ENCODE measurements at places on chromosomes 3 and 15.

GRCh38 chr3:95134693-95135413 lies 1072.0 kb downstream of the NSUN3 start:
- no peak for DNase-seq

DNA sequence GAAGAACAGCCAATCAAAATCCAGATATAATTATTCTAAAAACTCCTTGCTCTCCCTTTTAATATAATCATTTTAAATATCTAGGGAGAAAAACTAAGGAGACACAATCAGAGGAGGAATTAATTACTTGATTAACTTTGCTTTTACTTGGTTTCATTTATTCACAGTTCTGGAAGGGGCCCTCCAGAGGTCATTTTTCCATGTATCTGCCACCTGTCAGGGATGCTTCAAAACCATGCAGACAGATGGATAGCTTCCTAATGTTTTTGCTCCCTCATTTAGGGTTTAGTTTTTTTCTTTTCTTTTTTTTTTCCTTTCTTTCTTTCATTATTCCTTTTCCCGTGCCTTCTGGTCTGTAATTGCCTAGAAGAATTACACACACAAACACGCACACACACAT lies 438.1 kb upstream of the ARPP21 start:
- DNase-seq: no peak

GRCh38 chr3:58383904-58384303 lies 49.7 kb downstream of the PDHB start:
- no peak for DNase-seq

DNA sequence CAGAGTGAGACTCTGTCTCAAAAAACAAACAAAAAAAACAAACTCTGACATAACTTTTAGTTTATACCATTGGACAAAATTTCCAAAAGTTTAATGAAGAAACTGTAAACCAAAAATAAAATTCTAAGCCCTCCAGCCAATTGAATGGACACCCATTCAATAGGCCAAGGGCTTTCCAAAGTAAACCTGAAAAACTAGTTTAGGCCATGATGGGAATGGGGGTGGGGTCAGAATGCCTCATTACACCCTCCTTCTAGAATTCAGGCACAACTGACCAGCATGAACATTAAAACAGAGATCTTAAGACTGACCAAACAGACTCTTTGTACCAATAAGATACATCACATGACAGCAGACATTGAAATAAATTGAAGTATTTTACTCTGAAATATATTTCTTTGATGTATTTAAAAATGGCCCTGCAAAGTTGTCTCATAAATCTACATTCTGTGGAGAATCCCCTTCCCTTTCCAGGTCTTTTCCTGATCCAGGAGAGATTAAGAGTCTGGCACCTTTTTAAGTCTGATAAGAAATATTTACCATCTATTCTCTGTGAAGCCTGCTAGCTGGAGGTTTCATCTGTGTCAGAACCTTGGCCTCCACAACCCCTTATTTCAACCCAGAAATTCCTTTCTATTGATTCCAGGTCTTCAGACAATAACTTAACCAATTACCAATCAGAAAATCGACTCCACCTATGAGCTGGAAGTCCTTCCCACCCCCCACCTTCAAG lies 15.7 kb downstream of the THOC7 start:
- DNase-seq: no peak

DNA sequence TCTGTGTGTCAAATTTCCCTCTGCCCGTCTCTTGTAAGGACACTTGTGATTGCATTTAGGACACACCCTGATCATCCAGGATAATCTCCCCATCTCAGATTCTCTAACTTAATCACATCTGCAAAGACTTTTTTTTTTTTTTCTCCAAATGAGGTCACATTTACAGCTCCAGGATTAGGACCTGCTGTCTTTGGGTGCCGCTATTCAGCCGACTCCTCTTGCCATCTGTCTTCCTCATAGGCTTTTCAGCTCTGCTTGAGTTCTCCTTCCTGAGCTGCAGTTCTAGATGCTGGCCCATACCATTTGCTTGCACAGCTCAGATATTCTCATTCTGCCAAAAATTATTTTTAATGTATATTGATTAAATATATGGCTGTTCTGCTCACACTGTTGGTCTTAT lies 94.3 kb upstream of the TLE3 start:
- no peak for DNase-seq

DNA sequence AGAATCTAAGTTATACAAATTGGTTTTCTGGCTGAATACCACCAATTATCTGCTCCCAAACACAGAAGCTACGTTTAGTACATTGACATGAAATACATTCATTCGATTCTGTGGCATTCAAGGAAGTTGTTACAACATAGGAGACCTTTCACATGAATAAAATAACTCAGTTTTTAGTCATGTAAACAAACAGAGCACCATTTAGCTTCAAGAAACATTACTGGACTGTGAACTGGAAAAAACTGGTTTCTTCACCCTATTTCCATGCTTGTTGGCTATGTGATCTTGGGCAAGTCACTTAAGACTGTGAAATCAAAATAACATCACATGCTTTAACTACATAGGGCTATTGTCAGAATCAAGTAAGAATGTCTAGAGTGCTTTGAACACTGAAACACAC lies 46.2 kb downstream of the NRG4 start:
- no peak for DNase-seq

DNA sequence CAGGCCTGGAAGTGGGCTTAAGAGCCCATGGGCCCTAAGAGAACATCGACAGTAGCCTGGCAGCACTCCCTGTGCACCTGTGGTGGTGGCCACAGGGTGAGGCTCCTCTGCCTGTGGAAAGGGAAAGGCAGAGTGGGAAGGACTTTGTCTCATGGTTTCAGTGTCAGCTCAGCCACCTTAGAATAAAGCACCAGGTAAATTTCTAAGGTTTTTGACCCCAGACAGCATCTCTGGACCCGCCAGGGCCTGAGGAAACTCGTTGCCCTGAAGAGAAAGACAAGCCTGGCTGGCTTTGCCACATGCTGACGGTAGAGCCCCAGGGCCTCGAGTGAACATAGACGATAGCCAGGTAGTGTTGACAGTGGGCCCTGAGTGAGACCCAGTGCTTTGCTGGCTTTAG lies 22.1 kb downstream of the GOLGA6A start:
- DNase-seq: no peak

- no peak for DNase-seq
Observed at GRCh38 chr3:188051801-188052168, 102.2 kb upstream of the LPP start.

- DNase-seq: no peak
Observed at GRCh38 chr3:148981273-148981672, 10.1 kb upstream of the GYG1 start.

GRCh38 chr3:12972781-12973702 lies 100.2 kb downstream of the IQSEC1 start:
- no peak for DNase-seq

DNA sequence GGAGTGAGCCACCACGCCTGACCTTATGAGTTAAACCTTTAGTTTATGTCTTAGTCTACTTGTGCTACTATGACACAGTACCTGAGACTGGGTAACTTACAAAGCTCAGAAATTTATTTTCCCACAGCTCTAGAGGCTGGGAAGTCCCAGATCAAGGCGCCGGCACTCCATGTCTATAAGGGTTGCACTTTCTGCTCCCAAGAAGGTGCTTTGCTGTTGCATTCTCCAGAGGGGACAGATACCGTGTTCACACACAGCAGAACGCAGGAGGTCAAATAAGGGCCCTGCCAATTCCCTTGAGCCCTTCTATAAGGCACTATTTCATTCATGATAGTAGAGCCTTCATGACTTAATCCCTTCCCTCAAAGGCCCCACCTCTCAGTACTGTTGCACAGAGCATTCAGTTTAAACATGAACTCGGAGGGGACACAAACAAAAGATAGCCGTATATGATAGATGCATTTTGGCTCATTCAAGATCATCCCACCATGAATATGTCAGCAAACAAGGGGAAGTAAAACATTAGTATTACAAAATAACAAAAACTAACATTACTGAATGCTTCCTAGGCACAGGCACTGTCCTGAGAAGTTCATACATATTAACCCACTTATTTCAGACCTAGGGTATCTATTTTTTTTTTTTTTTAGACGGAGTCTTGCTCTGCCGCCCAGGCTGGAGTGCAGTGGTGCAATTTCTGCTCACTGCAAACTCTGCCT lies 26.5 kb downstream of the PLA1A start:
- DNase-seq: no peak

GRCh38 chr3:190169877-190170276 lies 49.2 kb upstream of the P3H2 start:
- no peak for DNase-seq

GRCh38 chr3:162978136-162978535 lies 1481.5 kb downstream of the OTOL1 start:
- no peak for DNase-seq

DNA sequence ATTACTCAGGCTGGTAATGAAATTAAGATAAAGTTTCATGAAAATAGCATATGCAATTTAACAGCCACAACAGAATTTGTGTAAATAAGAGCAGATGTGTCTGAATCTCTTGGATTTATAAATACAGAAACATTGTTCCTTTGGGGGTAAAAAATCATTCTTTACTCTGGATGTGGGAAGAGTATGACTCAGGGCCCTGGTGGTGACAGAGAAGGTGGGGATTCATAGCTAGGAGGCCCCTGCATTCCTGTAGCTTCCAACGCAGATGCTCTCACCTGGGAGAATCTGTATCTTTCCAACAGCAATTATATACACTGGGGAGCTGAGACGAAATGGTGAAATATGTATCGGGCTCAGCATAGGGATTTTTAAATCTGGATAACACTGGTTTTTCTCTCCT lies 167.6 kb upstream of the CADPS start:
- DNase-seq: no peak

DNA sequence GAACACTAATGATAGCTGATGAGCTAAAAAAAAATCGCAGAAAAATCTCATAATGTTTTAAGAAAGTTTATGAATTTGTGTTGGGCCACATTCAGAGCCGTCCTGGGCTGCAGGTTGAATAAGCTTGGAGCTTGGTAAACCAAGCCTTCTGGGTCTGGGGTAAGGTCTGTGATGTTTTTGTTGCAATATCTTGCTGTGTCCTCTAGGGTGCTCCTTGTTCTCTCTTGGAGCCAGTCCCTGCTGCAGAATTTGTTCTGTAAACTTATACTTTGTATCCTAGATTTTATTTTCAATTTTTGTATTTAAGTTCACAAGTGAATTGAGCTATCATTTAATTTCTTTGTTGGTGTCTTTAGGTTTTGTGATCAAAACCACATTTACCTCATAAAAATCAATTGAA lies 143.7 kb downstream of the NR1D2 start:
- no peak for DNase-seq

DNA sequence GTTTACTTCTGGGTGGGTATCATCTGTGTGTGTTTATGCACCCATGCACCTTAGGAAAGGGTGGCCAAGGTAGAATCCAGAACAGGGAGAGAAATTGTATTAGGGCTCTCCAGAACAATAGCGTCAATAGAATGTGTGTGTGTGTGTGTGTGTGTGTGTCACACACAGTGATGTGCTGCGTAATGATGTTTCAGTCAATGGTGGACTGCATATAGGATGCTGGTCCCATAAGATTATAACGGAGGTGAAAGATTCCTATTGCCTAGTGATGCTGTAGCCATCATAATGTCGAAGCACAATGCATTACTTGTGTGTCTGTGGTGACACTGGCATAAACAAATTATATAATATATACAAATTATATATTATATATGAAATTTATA lies 69.3 kb upstream of the PRR23C start:
- DNase-seq: no peak

GRCh38 chr15:29465196-29465595 lies 195.6 kb upstream of the NSMCE3 start:
- DNase-seq: no peak

DNA sequence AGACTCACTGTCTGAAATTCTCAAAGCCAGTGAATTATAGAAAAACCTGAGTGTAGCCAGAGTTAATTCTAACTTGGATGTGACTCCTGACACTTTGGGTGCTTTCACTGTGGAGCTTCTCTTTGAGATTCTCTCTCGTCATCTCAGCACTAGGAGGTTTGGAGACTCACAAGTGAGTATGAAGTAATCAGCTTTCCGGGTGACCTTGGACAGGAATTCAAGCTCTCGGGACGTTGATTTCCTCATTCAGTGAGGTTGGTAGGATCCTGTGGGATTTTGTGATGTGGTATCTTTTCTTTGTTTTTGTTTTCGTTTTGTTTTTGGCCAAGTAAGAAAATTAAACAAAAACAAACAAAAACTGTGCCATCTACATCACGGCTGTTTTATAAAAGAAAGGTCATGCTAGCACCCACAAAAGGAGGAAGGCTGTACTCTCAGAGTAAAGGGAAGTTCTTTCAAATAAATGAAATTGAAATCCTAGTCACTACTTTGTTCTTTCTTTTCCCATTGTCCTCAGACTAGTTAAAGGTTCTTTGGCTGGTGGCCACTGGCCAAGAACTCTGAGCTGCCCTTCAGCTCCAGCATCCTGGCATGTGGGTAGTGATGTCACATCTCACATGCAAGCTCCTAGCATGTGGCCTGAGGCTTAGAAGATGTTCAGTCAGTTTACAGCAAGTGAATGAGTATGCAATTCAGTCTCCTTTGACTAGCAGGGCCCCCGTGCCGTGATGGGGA lies 263.3 kb upstream of the TPM1 start:
- no peak for DNase-seq

GRCh38 chr15:75307778-75308390 lies 25.2 kb downstream of the GOLGA6D start:
- DNase-seq: no peak

- no peak for DNase-seq
Observed at GRCh38 chr15:90607361-90607760, 77.6 kb downstream of the CRTC3 start.

- DNase-seq: no peak
Observed at GRCh38 chr3:56970461-56970879, 90.0 kb upstream of the SPATA12 start.

GRCh38 chr3:74571118-74571517 lies 43.3 kb downstream of the CNTN3 start:
- DNase-seq: no peak

DNA sequence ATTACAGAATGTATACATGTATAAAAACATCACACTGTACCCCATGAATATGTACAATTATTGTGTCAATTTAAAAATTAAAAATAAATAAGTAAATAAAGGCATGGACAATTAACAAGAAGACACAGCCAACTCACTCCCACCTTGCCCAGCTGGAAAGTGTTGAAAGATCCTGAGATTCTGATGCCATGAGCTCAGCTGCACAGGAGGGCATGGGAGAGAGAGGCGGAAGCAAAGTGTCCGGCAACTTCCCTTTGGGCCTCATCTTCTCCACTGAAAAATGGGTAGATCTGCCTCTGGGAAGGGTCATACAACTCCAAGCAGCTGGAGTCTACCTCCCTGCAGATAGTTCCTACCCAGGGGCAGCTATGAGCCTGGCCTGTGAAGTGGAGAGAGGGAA lies 277.3 kb downstream of the UACA start:
- DNase-seq: no peak

GRCh38 chr3:189516039-189516438 lies 115.2 kb upstream of the TP63 start:
- DNase-seq: no peak

DNA sequence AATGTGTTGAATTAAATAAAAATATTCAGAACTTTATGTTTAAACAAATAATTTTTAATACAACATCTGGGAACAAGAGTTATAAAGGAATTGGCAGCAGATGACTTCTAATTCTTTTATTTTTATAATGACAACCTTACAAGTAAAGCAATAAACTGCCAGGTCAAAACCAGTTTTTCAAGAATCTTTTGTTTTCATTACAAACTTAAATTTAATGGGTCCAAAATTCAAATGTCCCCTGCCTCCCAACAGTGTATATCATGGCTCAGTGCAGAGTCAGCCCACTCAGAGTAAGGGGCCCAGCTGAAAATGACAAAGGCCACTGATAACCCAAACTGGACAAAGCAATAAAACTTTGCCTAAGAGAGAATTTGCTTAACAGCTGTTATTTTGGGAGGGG lies 81.5 kb downstream of the STRIT1 start:
- no peak for DNase-seq

GRCh38 chr3:143016321-143016972 lies 15.1 kb downstream of the U2SURP start:
- DNase-seq: no peak
